ENCODE measurements at places on chromosomes 16 and 17. TPM values are rescaled to one million over a fixed set of nuclear protein-coding genes. Genes with fewer than 3 reads are reported as not detected.
A peak's percentile ranks its signal among the peaks of the same experiment; 100 is the strongest.

Gene KRTAP2-2
- total RNA-seq: not detected

DNA sequence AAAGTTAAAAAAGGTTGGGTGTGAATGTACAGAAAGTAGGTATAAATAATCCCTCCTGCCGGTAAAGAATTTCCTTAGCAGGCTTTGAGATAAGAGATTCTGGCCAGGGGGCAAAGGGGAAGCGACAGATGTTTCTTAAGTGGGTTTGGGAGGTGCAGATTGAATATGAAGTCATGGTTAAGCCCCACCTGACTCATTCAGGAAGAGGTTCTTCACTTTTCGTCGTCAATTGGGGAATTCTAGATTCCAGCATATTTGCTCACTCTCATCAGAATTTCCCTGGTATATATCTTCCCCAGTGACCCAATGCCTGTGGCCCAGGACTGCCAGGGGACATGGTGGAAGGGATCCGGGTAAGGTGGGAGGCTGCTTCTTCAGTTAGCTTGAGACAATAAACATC, 127.8 kb downstream of the CPPED1 start:
- H3K4me1 ChIP-seq: no peaks in the 10 kb centered on the region
- no peak overlapping the region for H3K27ac ChIP-seq
- no peak overlapping the region for H3K4me3 ChIP-seq
- DNase-seq: no peak

DNA sequence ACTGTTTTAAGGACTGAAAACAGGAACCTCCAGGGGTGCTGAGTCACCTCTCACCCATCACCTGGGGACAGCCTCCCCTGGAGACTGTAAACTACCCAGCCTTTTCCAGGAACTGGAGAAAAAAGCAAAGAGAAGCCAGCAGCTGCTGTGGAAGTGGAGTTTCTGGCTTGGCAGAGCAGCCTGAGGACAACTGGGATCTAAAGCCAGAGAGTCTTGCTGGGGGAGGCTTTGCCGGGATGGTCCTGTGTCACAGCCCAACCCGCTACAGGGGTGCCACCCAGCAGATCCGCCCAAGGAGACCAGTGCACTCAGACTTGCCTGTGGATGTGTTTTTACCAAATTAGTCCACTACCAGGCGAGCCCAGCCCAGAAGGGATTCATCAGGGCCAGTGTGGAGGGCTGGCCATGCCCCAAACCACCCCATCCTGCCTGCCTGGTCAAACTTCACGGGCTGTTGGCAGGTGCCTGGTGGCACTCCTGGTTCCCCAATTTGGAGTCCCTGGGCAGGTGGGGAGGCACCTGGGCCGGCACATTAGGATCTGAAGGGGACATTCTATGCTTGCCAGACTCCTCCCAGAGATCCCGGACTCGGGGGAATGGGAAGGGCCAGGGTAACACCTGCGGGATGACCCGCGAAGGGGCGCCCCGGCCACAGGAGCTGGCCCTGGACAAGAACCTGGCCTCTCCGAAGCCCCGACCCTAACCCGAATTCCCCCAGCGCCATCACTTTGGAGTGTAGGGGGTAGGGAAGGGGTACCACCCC, 771 bp downstream of the MSRB1 start:
- H3K27me3 ChIP-seq: no peaks in the 10 kb centered on the region
- peaks cover 12% of the 10 kb centered on the region for H3K4me1 ChIP-seq
- H3K4me3 ChIP-seq: peak overlapping the region; percentile 83
- DNase-seq: no peak
- peaks cover 30% of the 10 kb centered on the region for H3K36me3 ChIP-seq

GRCh38 chr16:783404-784161, 4.6 kb downstream of the RPUSD1 start:
- peak; percentile 17 for DNase-seq
- no peak overlapping the region for H3K4me3 ChIP-seq
- H3K27ac ChIP-seq: no peak overlapping the region
- peaks cover 13% of the 10 kb centered on the region for H3K4me1 ChIP-seq
- H3K27me3 ChIP-seq: no peaks in the 10 kb centered on the region
- no peaks in the 10 kb centered on the region for H3K36me3 ChIP-seq

DNA sequence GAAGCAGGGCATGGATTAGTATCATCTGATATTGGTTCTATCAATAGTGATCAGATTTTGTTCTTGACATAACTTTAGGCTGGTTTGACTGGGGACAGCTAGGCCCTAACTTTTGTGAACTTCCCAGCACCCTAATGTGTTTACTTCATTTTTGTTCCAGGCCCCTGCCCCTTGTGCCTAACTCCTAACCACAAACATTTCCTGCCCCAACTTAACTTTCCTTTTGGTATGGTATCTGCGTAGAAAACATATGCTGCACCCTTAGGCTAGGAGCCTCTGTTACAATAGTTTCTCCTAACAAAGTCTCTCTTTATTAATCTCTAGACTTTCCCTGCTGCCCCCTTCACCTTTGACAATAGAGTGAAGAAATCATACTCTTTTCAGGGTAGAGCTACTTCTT, 2.5 kb downstream of the ADPRM start:
- no peak overlapping the region for H3K4me3 ChIP-seq
- peaks cover 4% of the 10 kb centered on the region for H3K36me3 ChIP-seq
- H3K4me1 ChIP-seq: peaks cover 4% of the 10 kb centered on the region
- H3K27me3 ChIP-seq: no peaks in the 10 kb centered on the region
- DNase-seq: no peak

Gene NPIPB5
- 338 TPM for total RNA-seq

DNA sequence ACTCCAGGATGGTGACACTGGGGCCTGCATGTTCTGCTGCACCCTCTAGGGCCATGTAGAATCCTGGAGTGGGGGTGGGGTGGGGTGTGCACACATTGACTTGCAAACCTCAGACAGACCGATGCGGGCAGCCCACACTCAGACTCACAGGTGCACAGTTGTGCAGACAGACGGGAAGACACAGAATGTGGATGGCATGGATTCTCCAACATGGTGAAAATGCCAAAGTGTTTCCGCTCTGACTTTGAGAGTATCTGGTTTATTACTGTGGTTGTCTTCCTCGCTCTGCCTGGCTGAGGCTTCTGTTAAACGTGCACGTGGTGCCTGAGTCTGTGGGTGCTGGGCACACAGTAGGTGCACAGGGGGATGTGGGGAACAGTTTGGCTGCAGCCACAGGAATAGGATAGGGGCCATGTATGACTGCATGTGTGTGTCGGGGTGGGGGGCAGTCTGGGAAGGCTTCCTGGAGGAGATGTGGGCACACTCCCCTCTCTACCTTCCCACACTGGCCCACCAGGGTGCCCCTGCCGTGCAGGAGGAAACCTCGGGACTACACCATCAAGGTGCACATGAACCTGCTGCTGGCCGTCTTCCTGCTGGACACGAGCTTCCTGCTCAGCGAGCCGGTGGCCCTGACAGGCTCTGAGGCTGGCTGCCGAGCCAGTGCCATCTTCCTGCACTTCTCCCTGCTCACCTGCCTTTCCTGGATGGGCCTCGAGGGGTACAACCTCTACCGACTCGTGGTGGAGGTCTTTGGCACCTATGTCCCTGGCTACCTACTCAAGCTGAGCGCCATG, 9.0 kb upstream of the ADGRG3 start:
- H3K27ac ChIP-seq: no peak overlapping the region
- no peak overlapping the region for H3K4me3 ChIP-seq
- H3K27me3 ChIP-seq: no peaks in the 10 kb centered on the region
- no peak for DNase-seq
- no peaks in the 10 kb centered on the region for H3K36me3 ChIP-seq

GRCh38 chr17:65219124-65219523, 82.0 kb downstream of the RGS9 start:
- no peak overlapping the region for H3K4me3 ChIP-seq
- no peak for DNase-seq
- H3K36me3 ChIP-seq: no peaks in the 10 kb centered on the region
- no peaks in the 10 kb centered on the region for H3K27me3 ChIP-seq
- no peak overlapping the region for H3K27ac ChIP-seq

DNA sequence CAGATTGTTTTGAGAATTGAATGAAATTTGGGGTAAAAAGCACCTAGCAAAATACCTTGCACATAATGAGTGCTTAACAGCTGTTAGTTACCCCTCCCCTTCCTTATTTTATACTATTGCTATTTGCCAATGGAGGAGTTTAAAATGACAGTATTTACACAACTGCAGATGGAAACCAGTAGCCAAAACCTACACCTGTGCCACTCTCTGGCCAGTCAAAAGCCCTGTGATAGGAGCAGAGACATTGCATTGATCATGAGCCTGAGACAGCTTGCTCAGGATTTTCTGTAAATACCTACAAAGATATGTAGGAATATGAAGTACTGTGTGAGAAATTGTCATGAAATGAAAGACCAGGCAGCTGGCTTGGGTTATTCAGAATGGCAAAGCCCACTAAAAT, 115.3 kb upstream of the HLF start:
- H3K36me3 ChIP-seq: no peaks in the 10 kb centered on the region
- no peaks in the 10 kb centered on the region for H3K27me3 ChIP-seq
- DNase-seq: no peak
- H3K4me3 ChIP-seq: no peak overlapping the region
- H3K27ac ChIP-seq: no peak overlapping the region

GRCh38 chr17:49699966-49700575, 7.7 kb downstream of the SLC35B1 start:
- H3K36me3 ChIP-seq: peaks cover 7% of the 10 kb centered on the region
- DNase-seq: no peak
- H3K4me1 ChIP-seq: no peaks in the 10 kb centered on the region
- H3K27ac ChIP-seq: no peak overlapping the region
- no peak overlapping the region for H3K4me3 ChIP-seq
- peaks cover 1% of the 10 kb centered on the region for H3K27me3 ChIP-seq

Gene TP53TG3
- not detected for total RNA-seq

Gene RPL26
- 1,016 TPM for total RNA-seq

Gene BICDL2
- total RNA-seq: 15.9 TPM

Gene GP1BA
- total RNA-seq: 0.94 TPM

DNA sequence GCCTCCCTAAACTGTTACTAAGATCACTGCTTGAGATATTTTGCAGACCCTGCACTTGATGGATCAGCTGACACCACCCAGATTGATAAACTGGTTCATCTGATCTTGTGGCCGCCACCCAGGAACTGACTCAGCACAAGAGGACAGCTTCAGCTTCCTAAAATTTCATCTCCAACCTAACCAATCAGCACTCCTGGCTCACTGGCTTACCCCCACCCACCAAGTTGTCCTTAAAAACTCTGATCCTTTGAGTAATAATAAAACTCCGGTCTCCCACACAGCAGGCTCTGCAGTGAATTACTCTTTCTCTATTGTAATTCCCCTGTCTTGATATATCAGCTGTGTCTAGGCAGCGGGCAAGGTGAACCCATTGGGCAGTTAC, 174.8 kb downstream of the UTP18 start:
- H3K27ac ChIP-seq: no peak overlapping the region
- DNase-seq: no peak
- no peak overlapping the region for H3K4me3 ChIP-seq
- H3K36me3 ChIP-seq: no peaks in the 10 kb centered on the region
- no peaks in the 10 kb centered on the region for H3K4me1 ChIP-seq

GRCh38 chr16:89623511-89624261, 10.2 kb downstream of the DPEP1 start:
- no peaks in the 10 kb centered on the region for H3K4me1 ChIP-seq
- H3K27me3 ChIP-seq: peaks cover 2% of the 10 kb centered on the region
- H3K4me3 ChIP-seq: no peak overlapping the region
- no peaks in the 10 kb centered on the region for H3K36me3 ChIP-seq

DNA sequence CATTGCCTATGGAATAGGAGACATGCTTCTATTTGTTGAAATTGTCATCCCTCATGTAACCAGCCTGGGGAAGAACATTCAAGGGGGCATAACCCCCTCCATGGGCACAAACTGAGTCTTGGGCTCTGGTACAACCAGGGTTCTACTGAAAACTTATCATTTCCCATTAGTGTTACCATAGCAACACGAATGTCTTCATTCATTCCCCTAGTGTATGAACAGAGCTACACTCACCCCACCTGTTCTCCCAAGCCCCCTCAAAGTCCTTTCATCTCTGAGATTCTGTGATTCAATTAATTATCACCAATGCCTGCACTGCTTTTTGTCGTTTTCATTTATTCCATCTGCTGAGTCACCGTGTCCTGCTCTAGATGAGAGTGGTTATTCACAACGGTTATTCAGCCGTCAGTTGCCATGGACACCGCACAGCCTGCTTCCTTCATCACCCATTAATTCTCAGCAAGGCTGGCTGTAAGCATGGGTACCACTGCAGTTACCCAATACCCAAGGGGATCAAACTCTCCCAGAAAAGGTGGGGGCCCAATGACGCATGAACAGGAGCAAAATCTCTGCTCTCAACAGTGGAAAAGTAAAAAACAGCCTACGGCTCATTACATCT, 1.6 kb upstream of the GAST start:
- H3K27ac ChIP-seq: no peak overlapping the region
- DNase-seq: no peak
- no peaks in the 10 kb centered on the region for H3K27me3 ChIP-seq
- H3K36me3 ChIP-seq: no peaks in the 10 kb centered on the region
- H3K4me3 ChIP-seq: no peak overlapping the region

Gene HSD11B2
- 6.8 TPM for total RNA-seq

Gene OR4D1
- total RNA-seq: 0.09 TPM

Gene GNPTG
- total RNA-seq: 34.8 TPM

- H3K27me3 ChIP-seq: peaks cover 19% of the 10 kb centered on the region
- H3K36me3 ChIP-seq: no peaks in the 10 kb centered on the region
- H3K4me3 ChIP-seq: no peak overlapping the region
- no peak overlapping the region for H3K27ac ChIP-seq
- DNase-seq: peak; percentile 47
- H3K4me1 ChIP-seq: no peaks in the 10 kb centered on the region
Observed at GRCh38 chr16:1155353-1156054, 2.6 kb downstream of the CACNA1H start.

Gene SLC5A2
- 0.85 TPM for total RNA-seq

GRCh38 chr16:580141-580945, 9.5 kb upstream of the RAB40C start:
- no peak for DNase-seq
- H3K27ac ChIP-seq: no peak overlapping the region
- H3K4me1 ChIP-seq: no peaks in the 10 kb centered on the region
- H3K4me3 ChIP-seq: no peak overlapping the region
- no peaks in the 10 kb centered on the region for H3K36me3 ChIP-seq
- H3K27me3 ChIP-seq: no peaks in the 10 kb centered on the region

GRCh38 chr17:4040784-4041183, 76.5 kb upstream of the ATP2A3 start:
- no peaks in the 10 kb centered on the region for H3K27me3 ChIP-seq
- DNase-seq: no peak
- no peaks in the 10 kb centered on the region for H3K4me1 ChIP-seq
- peaks cover 29% of the 10 kb centered on the region for H3K36me3 ChIP-seq

DNA sequence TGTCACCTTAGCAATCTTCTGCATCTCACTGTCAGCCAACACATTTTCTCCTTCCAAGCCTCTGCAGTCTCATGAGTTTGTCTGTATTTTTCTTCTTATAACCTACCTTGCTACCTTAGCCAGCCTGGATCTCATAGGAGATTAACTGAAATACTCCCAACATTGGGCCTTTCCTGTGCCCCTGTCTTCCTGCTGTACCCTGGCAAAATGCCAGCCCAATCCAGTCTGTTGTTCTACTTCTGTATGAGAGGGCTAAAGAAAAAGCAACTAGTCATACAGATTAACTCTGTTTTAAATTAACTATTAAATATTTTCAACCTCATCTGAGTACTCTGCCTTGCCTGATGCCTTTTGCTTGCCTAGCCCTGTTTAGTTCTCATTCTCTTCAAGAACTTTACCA, 18.4 kb downstream of the GOSR1 start:
- H3K4me3 ChIP-seq: no peak overlapping the region
- H3K4me1 ChIP-seq: no peaks in the 10 kb centered on the region
- peaks cover 20% of the 10 kb centered on the region for H3K36me3 ChIP-seq
- DNase-seq: peak; percentile 11
